ENCODE measurements at places on chromosomes 5 and 9.

DNA sequence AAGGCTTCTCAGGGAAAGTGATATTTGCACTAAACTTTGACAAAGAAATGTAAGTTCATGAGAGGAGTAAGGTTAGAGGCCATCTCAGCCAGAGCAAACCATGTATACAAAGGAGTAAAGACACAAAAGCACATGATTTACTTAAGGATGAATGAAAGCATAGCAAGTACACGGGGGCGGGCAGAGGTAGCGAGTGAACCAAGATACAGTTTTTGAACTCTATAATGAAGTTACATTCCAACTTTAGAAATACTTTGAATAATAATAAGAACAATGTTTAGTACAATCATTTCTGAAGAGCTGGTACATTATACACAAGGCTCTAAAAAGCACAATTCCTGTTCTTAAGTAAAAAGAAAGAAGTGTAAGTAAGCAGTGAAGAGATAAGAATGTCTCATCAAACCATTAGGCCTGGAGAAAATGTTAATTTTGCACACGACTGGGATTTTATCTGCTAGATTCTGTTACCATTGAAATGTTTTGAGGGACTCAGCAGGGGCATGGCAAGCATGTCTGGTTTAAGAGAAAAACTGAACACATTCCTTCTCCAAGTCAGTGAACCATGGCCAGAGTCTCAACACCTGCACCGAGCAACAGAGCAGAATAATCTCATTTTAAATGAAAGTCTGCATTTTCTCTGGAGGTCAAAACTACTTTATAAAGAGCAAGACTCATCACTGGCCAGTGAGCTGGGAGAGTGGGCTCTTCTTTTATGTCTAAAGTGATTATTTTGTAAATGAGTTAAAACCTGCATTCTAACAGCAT is 147.6 kb upstream of the TRPM3 start:
- no peak for DNase-seq

GRCh38 chr5:168302785-168303184 is 11.3 kb downstream of the WWC1 start:
- no peak for DNase-seq

DNA sequence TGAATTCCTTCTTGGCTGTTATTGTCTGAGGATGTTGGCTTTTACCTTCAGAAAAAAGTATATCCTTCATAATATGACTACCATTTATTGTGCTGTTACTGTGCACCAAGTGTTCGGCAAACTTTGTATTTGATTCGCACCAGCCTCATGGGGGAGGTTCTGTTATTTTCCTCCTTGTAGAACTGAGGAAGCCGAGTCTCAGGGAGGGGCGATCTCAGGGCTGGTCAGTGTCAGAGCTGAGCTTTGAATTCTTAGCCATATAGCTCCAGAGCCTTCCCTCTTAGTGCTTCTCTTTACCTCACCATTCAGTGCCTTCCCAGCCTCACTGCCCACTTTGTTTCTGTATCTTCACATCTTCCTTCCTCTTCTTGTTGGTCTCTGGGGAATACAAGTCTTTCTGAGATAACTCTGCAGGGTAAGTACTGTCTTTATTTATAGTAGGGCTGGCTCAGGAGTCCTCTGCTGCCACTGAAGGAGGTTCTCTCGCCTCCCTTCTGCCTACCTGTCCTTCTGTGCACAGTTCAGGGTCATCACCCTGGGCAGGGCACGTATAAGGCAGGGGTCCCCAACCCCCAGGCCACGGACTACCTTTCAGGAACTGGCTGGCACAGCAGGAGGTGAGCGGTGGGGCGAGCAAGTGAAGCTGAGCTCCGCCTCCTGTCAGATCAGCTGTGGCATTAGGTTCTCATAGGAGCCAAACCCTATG is 48.4 kb downstream of the GALNT10 start:
- no peak for DNase-seq

DNA sequence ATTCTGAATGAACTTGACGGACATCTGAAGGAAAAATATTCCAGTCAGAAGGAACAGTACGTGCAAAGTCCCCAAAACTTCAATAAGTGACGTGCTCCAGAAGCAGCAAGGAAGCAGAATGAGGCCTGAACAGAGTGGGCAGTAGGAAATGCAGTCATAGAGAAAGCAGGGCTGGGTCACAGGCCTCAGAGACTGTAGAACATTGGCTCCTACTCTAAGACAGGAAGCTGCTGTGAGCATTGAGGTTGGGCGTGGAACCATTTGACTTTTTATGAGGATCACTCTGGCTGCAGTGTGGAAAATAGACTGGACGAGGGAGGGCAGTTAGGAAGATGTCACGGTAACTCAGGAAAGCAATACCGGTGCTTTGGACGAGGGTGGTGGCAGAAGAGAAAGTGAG is 64.0 kb downstream of the DOCK8 start:
- DNase-seq, result no peak

DNA sequence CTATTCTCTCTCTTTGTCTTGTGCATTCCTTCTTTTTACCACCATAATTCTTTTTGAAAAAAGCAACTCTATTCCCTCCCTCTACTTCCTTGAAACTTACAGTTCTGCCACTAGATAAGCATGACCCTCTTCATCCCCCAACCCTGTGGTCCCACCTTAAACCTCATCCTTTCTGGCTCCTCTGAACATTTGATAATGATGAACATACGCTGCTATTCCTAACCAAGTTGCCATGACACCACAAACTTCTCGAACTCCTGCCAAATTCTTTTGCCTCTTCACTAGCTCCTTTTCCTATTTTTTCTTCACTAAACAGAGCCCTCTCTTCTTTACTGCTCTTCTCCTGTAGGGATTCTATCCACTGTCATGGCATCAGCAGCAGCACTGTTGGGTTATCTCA is 57.1 kb downstream of the MOCS2 start:
- no peak for DNase-seq

- no peak for DNase-seq
Measured at GRCh38 chr9:135151757-135152613, 64.5 kb downstream of the OLFM1 start.

- no peak for DNase-seq
Measured at GRCh38 chr5:80870442-80870841, 89.7 kb upstream of the RASGRF2 start.

- DNase-seq, result no peak
Measured at GRCh38 chr5:91359962-91360609, 23.0 kb downstream of the ARRDC3 start.

DNA sequence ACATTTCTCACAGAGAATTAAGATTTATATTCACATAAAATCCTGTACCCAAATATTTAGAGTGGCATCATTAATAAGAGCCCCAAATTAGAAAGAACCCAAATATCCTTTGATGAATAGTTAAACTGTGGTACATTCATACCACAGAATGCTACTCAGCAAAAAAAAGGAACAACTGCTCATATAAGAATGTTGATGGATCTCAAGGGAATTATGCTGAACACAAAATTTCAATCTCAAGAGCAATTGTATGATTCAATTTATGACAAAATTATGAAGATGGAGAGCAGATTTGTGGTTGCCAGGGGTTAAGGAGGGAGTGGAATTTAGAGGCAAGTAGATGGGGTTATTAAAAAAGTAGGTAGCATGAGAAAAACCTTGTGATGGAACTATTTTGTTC is 4.5 kb upstream of the PAIP1 start:
- DNase-seq, result no peak

- no peak for DNase-seq
Measured at GRCh38 chr5:156758011-156758791, 91.9 kb upstream of the PPP1R2B start.

GRCh38 chr9:111298731-111299598 is 31.1 kb downstream of the OR2K2 start:
- no peak for DNase-seq

DNA sequence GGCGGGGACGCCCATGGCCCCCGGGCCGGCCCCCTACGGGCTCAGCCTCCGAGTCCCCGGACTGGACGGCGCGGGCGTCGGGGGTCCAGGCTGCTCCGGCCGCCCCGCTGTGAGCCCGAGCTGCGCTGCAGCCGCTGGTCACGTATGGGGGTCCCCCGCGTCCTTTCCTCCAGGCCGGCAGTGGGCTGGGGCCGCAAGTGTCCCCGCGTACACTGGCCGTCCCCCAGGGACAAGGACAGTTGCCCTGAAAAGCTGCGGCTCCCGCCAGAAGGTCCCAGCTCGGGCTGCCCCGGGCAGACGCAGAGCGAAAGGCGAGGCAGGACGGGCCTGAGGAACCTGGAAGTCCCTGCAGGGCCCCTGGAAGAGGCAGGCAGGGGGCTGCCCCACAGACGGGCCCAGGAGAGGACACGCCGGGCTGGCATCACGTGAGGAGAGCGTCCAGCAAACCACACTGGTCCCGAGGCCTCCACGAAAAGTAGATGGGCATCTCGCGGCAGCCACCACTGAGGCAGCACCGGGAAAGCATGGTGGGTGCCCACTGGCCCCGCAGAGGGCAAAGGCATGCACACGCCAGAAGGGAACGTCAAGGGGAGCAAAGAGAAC is 3.3 kb upstream of the NKD2 start:
- no peak for DNase-seq

GRCh38 chr5:111454776-111455175 is 57.6 kb downstream of the STARD4 start:
- DNase-seq, result no peak

- no peak for DNase-seq
Measured at GRCh38 chr5:136518814-136519213, 153.5 kb upstream of the TRPC7 start.

DNA sequence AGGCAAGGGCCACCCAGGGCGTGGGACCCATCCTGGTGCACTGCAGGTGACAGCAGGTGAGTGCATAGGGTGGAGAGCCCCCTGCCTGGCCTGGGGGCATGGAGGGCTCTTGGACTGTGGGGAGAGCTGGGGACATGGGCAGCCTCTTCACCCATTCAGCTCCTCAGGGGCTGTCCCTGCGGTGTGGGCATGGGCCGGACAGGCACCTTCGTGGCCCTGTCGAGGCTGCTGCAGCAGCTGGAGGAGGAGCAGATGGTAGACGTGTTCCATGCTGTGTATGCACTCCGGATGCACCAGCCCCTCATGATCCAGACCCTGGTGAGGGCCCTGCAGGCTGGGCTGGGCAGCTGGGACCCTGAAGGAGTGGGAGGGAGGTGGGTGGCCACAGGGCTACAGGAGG is 20.4 kb upstream of the SPTLC1 start:
- DNase-seq, result no peak

GRCh38 chr5:5486122-5486521 is 63.6 kb downstream of the ICE1 start:
- DNase-seq, result no peak

DNA sequence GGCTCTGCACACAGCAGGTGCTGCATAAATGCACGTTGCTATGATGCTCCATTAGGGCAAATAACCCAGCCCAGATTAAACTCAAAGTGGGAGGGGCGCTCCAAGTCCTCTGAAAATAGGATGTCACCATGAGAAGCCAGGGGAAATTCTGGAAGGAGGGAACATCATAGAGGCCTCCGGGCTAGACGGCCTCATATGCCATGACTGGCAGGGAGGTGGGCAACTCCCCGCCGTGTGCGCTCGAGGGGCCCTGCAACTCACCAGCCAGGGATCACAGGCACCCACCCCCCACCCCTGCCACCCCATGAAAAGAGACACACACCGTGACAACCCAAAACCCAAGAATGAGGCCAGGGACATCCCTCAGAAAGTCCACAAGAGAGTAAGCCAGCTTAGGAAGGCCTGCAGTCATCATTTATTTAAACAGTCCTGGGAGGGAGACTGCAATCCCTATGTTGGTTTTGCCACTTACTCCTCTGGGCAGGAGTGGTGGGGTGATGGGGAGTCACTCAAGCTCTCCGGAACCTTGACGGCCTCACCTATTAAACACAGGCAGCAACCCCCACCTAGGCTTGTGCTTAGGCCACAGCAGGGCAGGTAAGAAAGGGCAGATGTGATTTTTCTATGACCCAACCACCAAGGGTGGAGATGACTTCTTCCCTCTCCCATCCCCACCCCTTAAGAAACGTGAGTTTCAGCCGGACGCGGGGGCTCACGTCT is 4.0 kb downstream of the VAV2 start:
- DNase-seq, result no peak

- DNase-seq, result no peak
Measured at GRCh38 chr9:35501946-35502345, 12.0 kb downstream of the RUSC2 start.

DNA sequence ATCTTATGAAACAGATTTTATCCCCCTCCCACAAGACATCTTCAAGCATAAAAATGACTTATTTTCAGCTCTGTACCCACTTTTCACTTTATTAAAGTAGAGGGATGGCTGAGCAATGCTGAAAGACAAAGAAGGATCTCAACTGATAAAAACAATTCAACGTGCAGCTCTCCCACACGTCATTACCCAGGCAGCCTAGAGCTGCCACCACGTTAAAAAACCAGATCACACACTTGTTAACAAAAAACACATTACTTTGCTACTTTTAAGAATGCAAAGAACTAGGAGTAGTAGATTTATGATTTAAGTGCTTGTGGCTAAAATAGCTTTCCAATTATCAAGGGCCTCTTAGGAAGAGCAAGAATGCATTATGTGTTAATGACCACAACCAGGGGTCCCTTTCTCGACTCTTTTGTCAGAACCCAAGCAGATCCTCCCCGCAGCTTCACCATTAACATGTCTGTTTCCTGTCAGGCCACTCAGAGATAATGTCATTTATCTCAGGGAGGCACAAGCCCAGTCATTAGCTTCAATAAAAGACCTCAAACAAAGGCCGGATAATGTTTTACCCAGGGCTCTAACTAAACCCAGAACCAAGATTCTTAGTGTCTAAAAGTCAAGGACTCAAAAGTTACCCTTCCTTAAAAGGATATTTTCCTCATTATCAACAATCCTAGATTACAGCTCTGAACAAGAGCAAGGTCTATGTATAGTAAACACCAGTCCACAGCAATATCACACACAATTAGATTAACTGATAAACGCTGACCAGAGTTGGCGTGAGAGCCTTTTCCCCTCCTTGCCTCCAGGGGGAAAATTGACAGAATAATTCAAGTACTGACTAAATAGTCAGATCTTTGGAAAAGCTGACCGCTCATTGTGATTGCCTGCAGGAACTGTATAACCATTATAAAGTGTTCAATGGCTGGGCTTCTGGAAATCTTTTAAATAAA is 7.5 kb downstream of the ZNF608 start:
- no peak for DNase-seq

DNA sequence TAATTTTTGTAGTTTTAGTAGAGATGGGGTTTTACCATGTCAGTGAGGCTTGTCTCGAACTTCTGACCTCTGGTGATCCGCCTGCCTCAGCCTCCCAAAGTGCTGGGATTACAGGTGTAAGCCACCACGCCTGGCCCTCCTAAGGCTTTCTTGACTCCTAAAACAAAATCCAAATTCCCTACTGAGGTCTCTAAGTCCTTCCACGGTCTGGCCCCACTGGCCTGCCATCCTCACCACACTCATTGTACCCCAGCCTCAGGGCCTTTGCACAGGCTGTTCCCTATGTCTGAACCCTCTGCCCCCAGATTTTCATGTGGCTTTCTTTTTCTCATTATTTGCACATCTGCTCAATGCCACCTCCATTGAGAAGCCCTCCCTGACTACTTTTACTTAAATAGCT is 34.7 kb upstream of the MVB12B start:
- no peak for DNase-seq

- DNase-seq, result no peak
Measured at GRCh38 chr5:53166183-53166495, 56.6 kb upstream of the MOCS2 start.
